ENCODE measurements at places on chromosomes 1 and 21.

DNA sequence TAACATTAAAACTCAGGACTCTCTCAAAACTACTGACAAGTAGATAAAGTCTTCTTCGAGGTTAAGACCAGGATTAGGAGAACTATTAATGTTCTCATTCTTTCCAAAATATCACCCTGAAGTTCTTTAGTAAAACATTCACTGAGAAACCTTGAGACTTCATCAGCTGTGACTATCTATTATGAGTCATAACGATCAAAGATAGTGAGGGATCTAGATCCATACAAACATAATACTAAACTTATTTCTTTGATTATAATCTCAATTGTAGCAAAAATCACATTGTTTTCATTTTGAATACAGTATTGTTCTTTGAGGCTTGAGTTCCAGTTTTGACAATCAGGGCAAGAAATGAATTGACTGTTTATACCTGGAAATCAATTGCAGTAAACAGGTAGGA, 11.1 kb downstream of the PYHIN1 start:
- no peak for DNase-seq

GRCh38 chr1:243712941-243713340, 137.1 kb downstream of the AKT3 start:
- no peak for DNase-seq

DNA sequence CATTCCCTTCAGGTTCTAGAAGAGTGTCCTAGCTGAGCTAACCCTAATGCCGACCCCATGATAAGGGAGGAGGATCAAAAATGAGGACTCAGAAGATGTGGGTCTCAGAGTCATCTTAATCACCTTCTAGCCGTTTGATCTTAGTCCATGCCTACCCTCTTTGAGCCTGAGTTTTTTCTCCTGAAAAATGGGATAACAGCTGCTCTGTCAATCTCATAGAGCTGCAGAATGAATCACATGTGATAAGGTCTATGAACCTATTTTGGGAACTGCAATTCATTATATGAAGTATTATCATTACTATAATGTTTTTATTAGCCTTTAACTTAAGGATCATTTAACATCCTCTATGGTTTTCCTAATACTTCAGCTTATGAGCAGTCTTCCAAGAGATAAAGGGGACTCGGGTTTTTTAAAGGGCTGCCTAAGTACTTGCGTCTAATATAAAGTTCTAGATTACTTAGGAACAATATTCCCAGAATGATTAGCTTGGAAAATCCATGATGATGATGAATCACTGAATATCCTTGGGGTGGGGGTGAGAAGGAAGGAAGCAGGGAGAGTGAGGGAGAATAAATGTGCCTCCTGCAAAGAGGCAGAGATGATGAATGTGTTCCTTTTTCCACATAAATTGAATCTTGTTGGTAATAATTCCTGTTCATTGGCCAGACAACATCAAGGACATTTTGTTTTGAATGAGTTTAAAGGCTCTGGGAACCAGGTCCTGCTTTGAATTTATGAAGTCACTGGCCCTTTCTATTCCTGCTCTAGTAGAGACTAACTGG, 66.8 kb downstream of the COLGALT2 start:
- DNase-seq, result peak; percentile 66

- no peak for DNase-seq
Measured at GRCh38 chr1:27139980-27140379, 14.9 kb downstream of the SLC9A1 start.

DNA sequence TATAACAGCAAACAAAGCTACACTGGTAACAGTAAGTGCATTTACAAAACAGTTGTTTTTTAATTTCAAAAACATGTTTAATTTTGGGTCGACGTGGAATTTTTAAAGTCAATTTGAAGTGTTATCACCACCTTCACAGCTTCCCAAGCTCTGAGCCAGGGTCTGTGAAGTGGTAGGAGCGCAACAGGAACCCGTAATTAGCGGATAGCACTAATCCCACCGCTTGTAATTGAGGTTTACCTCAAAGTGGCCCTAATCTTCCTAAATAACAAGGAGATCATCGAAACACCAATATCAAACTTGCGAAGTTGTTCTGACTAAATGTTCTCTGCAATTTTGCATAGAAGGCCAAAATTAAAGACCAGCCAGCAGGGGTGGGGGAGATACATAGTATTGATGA, 18.8 kb downstream of the LBR start:
- no peak for DNase-seq

GRCh38 chr1:174939775-174940545, 59.8 kb upstream of the CACYBP start:
- DNase-seq, result no peak

GRCh38 chr1:38059635-38060250, 13.2 kb upstream of the POU3F1 start:
- no peak for DNase-seq

DNA sequence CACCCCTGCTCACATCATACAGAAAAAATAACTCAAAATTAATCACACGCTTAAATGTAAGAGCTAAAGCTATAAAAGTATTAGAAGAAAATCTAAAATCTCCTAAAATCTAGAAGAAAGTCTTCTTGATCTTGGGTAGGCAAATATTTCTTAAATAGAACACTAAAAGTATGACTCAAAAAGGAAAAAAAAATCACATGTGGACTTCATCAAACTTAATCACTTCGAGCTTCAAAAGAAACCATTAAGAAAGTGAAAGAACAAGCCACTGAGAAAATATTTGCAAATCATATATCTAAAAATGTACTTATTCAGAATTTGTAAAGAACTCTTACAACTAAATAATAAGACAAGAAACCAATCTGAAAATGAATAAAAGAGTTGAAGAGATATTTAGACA, 32.7 kb downstream of the LRRC52 start:
- no peak for DNase-seq

GRCh38 chr1:160549665-160550006, 26.6 kb upstream of the SLAMF6 start:
- no peak for DNase-seq

DNA sequence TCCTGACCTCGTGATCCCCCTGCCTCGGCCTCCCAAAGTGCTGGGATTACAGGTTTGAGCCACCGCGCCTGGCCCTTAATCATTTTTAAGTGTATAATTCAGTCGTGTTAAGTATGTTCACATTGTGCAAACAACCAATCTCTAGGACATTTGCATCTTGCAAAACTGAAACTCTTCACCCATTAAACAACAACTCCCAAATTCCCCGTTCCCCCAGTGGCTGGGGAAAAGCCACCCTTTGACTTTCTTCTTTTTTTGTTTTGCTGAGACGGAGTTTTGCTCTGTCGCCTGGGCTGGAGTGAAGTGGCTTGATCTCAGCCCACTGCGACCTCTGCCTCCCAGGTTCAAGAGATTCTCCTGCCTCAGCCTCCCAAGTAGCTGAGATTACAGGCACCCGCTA, 6.5 kb upstream of the THEMIS2 start:
- no peak for DNase-seq

DNA sequence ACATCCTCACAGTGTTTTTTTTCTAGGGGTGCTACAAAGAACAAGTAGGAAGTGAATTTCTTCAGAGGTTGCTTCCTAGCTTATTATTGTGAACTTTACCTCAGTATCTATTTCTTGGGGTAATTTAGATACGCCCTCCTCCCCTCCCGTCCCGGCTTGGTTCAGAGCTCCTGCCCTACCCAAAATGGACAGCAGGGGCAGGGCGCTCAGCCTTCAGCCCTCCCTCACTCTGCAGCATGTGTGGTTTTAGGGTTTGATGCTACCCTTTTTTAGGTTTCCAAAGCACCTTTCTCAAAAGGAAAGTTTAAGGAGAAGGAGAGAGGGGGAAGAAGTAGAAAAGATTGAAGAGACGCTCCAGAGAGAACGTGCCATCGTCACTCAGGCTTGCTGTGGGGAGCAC, 16.9 kb upstream of the POGK start:
- DNase-seq, result no peak

- no peak for DNase-seq
Measured at GRCh38 chr1:92964998-92965397, 3.7 kb upstream of the DIPK1A start.

- no peak for DNase-seq
Measured at GRCh38 chr1:243501002-243501401, 245.2 kb downstream of the SDCCAG8 start.

GRCh38 chr1:154608397-154609270, 648 bp upstream of the ADAR start:
- peak; percentile 54 for DNase-seq

GRCh38 chr1:37697090-37697489, 4.8 kb downstream of the CDCA8 start:
- DNase-seq, result no peak

- DNase-seq, result no peak
Measured at GRCh38 chr1:37553598-37553926, 531 bp downstream of the SNIP1 start.

GRCh38 chr1:47323599-47324031, 9.7 kb upstream of the STIL start:
- no peak for DNase-seq

DNA sequence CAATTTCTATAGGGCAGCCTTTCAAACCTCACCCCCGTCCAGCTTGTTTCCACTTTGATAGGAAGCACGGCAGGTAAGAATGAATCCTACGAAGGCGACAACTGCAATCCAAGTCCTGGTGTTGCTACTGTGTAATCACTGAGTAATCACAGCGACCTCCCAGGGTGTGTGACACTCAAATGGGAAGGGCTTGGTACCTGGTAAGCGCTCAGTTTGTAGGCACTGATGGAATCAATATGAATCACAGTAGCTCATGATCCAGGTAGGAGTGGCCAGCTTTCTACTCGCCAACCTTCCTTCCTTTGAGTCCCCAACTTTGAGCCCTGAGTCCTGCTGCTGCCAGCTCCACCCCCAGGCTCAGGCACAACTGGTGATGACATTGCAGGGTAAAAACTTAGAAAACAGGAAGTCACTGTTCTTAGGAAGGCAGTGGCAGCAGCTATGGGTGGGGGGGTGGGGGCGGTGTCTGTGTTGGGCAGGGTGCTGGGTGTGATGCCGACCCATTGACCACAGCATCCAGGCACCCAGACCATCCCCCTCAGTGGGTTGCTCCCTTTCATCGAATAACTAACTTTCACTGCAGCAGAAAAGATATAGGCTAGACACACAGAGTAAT, 70.7 kb downstream of the CD247 start:
- peak; percentile 83 for DNase-seq

- DNase-seq, result no peak
Measured at GRCh38 chr1:16119926-16120325, 35.9 kb downstream of the EPHA2 start.

- DNase-seq, result no peak
Measured at GRCh38 chr1:34845131-34845901, 14.2 kb downstream of the SMIM12 start.

DNA sequence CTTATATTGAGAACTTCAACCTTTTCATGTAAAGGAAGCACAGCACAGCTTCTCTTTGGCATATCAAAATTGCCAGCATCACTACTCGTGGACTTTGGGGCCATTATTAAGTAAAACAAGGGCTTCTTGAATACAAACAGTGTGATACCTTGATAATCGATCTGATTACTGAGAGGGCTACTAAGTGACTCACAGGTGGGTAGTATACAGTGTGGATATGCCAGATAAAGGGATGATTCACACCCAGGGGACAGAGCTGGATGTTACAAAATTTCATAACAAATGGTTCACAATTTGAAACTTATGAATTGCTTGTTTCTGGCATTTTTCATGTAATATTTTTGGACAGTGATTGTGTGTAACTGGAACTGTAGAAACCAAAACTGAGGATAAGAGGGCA, 15.4 kb downstream of the HDAC1 start:
- no peak for DNase-seq

- no peak for DNase-seq
Measured at GRCh38 chr1:84883286-84883685, 9.7 kb downstream of the LPAR3 start.

DNA sequence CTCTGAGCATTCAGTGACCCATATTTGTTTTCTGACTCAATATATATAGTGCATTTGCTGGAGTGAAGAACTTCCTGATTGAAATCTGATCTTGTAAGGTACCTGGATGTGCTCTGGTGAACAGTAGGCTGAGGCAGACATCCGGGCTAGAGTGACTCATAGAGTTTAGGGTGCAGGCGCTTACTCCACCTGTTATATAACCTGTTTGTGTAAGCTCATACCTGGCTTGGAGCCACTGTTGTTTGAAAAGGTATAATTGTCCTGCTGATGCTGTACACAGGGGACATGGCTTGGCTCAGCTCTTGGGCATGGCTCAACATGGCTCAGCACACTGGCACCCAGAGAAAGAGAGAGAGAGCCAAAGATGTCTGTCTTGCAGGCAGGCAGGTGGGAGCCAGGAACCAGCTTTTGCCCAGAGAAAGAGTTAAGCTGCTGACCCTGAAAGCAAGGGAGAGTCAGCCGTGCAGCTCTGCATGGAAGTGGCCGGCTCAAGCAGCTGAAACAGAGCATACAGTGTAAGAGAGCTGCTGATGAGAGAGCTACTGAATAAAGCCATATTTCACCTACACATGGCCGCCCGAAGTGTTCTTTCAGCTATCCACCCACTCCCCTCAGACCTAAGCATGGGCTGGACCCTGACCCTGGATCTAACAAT, 43.2 kb downstream of the GJA5 start:
- peak; percentile 74 for DNase-seq

- DNase-seq, result no peak
Measured at GRCh38 chr1:37601441-37601840, 5.7 kb upstream of the GNL2 start.

GRCh38 chr1:209708297-209708696, 3.7 kb downstream of the HSD11B1 start:
- DNase-seq, result no peak

DNA sequence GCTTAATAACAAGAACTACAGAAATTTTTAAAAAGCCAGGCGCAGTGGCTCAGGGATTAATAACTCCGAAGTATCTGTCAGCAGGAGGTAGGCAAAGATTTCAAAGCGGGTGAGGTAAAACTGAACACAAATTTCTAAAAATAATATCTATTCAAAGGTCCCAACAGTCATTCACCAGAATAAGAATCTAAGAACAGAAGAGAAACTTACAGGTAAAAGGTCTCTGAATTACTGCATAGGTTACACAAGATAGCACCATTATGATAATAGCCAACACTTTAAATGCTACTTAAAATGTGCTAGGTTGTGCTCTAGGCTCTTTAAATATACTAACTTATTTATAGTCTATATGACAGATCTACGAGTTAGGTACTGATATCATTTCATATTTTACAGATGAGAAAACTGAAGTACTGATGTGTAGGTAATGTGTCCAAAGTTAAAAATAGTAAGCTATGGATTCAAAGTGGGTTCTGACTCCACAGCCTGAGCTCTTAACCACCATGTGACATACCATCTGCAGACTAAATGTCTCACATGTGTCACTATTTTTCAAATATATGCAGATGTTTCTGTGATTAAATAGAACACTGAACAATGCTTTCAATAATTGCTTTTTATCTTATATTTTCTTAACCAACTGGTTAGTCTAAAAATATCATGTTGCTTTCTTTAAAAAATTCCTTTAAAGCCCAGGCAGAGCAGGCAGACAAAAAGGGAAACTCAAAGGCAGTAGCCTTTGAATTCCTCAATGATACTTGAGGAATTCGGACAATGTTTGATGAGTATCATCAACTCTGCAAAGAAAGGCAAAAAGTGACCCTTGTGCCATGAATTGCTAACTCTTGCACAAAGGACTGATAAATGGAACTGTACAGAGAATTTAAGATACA, 80.5 kb upstream of the TTC39A start:
- DNase-seq, result no peak

- DNase-seq, result peak; percentile 61
Measured at GRCh38 chr1:156165083-156165482, 11.7 kb downstream of the SEMA4A start.

- no peak for DNase-seq
Measured at GRCh38 chr1:79777481-79778219, 771.1 kb upstream of the ADGRL4 start.
